Activated T-helper 2 cell treated with anti-CD3 and anti-CD28 coated beads, Interferon-gamma antibody, Interleukin-2, Interleukin-4, amounts not matched to agents 10 μg/mL and 5 μg/mL and 100 μg/mL, durations not matched to agents 14 hours and 24 hours and 36 hours (primary cell): ENCODE measurements at places on chromosomes 7 and 10. TPM values are rescaled to one million over a fixed set of nuclear protein-coding genes. Genes with fewer than 3 reads are reported as not detected.

Gene CALCR
- total RNA-seq, result not detected in 2 replicates

DNA sequence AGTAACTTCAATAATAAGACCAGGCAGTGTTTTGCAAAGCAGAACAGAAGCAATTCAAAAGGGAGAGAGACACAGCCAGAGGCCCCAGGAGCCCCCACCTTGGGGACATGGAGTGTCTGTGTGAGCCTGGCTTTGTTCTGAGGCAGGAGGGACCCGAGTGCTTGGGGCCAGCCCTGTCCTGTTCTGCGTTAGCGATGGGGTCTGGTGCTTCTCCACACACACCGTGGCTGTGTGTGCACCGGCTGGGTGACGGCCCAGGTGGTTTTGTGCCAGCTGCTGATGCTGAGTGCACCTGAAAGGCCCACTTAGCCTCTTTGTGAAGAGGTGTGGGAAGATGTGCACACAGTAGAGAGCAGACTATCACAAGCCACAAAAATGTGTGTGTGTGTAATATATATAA lies 468.9 kb downstream of the DNAJB6 start:
- no peak overlapping the region for H3K4me3 ChIP-seq
- H3K27ac ChIP-seq, result no peak overlapping the region
- no peak for DNase-seq
- no peaks in the 10 kb centered on the region for H3K36me3 ChIP-seq

Gene STEAP1
- 0.46 and 0.50 TPM in 2 replicates for total RNA-seq

Gene TAS2R41
- total RNA-seq, result not detected in 2 replicates

- H3K4me3 ChIP-seq, result no peak overlapping the region
- no peaks in the 10 kb centered on the region for H3K36me3 ChIP-seq
- peaks cover 4% of the 10 kb centered on the region for H3K4me1 ChIP-seq
- no peak overlapping the region for H3K27ac ChIP-seq
These were observed 430.5 kb upstream of the KLF6 start for GRCh38 chr10:4215485-4215884.

DNA sequence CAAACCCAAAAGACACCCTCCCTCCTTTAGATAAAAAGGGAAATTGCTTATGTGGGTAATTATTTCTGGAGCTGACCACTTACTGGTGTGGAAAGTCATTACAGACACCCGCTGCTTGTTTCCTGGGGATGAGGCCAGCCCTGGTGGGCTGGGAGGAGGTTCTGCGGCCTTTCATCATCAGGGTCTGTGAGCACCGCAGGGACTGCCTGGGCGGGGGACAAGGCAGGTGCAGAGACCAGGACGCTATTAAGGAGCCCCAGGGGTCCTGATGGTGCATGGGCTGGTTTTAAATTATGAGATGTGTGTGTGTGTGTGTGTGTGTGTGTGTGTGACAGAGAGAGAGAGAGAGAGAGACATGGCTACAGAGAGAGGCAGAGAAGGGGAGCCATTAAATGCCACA lies 171.2 kb downstream of the DNAJB6 start:
- no peak overlapping the region for H3K4me3 ChIP-seq
- DNase-seq, result no peak
- peaks cover 17% of the 10 kb centered on the region for H3K36me3 ChIP-seq
- H3K4me1 ChIP-seq, result peaks cover 11% of the 10 kb centered on the region
- H3K27me3 ChIP-seq, result peaks cover 36% of the 10 kb centered on the region
- no peak overlapping the region for H3K27ac ChIP-seq

GRCh38 chr10:89466599-89467035 lies 52.2 kb downstream of the IFIT5 start:
- no peak overlapping the region for H3K27ac ChIP-seq
- H3K27me3 ChIP-seq, result peaks cover 14% of the 10 kb centered on the region
- no peak overlapping the region for H3K4me3 ChIP-seq
- DNase-seq, result no peak

GRCh38 chr10:74145133-74145532 lies 5.5 kb downstream of the AP3M1 start:
- no peak for DNase-seq
- H3K4me1 ChIP-seq, result peaks cover 16% of the 10 kb centered on the region
- H3K27ac ChIP-seq, result no peak overlapping the region
- no peaks in the 10 kb centered on the region for H3K27me3 ChIP-seq

GRCh38 chr10:93921338-93921737 lies 27.6 kb downstream of the SLC35G1 start:
- H3K36me3 ChIP-seq, result no peaks in the 10 kb centered on the region
- DNase-seq, result no peak
- H3K4me3 ChIP-seq, result no peak overlapping the region
- H3K4me1 ChIP-seq, result no peaks in the 10 kb centered on the region
- H3K27ac ChIP-seq, result no peak overlapping the region
- H3K27me3 ChIP-seq, result no peaks in the 10 kb centered on the region

GRCh38 chr7:26265065-26265464 lies 26.6 kb upstream of the SNX10 start:
- peaks cover 12% of the 10 kb centered on the region for H3K27me3 ChIP-seq
- DNase-seq, result no peak
- no peaks in the 10 kb centered on the region for H3K36me3 ChIP-seq
- H3K4me3 ChIP-seq, result no peak overlapping the region

DNA sequence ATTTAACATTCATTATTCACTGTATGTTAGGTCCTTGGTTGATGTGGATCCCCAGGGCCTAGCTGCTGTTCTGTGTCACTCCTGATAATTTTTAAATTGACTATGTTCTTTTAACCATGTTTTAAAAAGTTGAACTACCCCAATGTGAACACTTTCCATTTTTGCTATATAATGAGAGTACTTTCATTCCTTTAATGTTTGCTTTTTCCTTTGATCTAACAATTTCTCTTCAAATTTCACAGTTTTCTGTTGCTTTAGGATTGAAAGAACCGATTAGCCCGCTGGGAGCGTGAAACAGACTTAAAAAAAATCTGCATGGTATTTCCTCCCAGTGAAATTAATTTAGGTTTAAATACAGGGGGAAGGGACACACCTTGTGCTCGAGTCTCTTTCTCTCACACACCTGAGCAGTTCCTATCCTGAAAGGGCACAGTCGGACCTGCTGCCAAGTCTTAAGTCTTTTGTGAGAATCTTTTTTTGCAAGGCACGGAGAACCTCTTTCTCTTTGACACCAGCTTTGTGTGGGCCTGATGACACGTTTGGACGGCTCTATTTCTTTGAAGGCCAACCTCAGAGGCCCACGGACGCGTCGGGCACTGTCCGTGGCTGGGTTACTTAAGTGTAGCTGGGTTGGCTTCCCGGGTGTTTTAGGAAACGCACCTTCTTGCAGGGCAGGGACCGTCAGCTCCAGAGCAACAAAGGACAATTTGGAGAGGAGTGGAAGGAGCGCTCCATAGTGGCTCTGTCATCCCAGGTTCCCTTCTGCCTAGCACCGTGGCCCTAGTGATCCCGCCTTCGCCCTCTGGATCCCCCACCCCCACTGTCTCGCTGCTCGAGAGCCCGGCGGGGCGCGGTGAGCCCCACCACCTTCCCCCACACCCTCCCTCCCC lies 1.0 kb upstream of the CHN2 start:
- H3K4me3 ChIP-seq, result peak overlapping the region; percentile 52
- no peak overlapping the region for H3K27ac ChIP-seq
- H3K36me3 ChIP-seq, result no peaks in the 10 kb centered on the region
- peaks cover 63% of the 10 kb centered on the region for H3K27me3 ChIP-seq
- peaks cover 20% of the 10 kb centered on the region for H3K4me1 ChIP-seq
- DNase-seq, result no peak

DNA sequence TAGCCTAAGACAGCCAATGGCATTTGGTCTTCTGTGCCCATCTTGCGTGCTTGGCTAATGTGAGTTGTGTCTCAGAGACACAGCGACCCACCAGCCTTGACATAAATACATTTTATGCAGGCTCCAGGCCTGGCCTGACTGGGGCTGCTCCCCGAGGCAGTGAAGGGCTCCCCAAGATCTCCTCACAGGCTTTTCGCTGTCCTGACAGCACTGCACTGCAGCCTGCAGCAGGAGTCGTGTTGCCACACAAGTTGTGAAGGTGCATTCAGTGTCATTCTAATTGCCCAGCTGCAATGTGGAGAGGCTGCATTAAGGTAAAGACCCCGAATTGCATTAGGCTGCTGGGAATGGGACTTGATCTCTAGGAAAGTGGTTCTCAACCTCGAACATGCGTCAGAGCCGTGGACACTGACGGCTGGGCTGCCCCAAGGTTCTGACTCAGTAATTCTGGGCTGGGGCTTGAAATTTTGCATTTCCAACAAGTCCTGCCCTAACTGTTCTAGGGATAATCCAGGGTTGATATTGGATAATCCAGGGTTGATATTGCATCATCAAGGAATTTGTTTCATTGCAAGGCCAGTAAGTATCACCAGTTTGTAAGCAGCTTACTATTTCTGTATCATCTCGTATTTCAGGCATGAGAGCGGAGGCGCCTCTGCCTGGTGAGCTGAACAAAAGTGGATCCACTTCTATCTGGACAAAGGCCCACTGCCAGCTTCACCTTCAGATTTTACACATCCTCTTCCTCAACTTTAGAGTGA lies 108.7 kb upstream of the INSIG1 start:
- no peaks in the 10 kb centered on the region for H3K27me3 ChIP-seq
- H3K4me1 ChIP-seq, result peaks cover 39% of the 10 kb centered on the region
- no peak for DNase-seq

Gene NMT2
- total RNA-seq, result 34.5 and 37.6 TPM in 2 replicates

- no peaks in the 10 kb centered on the region for H3K36me3 ChIP-seq
- no peak for DNase-seq
- H3K27ac ChIP-seq, result no peak overlapping the region
- peaks cover 37% of the 10 kb centered on the region for H3K27me3 ChIP-seq
- no peaks in the 10 kb centered on the region for H3K4me1 ChIP-seq
These were observed 8.2 kb downstream of the GSAP start for GRCh38 chr7:77407906-77408305.

Gene SGMS1
- 10.7 and 11.3 TPM in 2 replicates for total RNA-seq

DNA sequence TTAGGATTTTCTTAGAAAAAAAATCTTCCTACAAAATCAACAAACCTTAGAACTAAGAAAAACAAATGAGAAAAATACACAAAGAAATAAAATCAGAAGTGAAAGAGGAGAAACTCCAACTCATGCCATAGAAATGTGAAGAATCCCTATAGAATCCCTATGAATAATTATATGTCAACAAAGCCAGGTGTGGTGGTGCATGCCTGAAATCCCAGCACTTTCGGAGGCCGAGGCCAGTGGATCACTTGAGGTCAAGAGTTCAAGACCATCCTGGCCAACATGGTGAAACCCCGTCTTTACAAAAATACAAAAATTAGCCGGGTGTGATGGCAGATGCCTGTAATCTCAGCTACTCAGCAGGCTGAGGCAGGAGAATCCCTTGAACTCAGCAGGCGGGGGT lies 27.1 kb downstream of the ACSM6 start:
- H3K4me1 ChIP-seq, result peaks cover 5% of the 10 kb centered on the region
- peaks cover 5% of the 10 kb centered on the region for H3K27me3 ChIP-seq
- peaks cover 4% of the 10 kb centered on the region for H3K36me3 ChIP-seq
- no peak overlapping the region for H3K27ac ChIP-seq
- no peak for DNase-seq
- no peak overlapping the region for H3K4me3 ChIP-seq

- no peaks in the 10 kb centered on the region for H3K27me3 ChIP-seq
- no peak for DNase-seq
- H3K27ac ChIP-seq, result no peak overlapping the region
- H3K4me3 ChIP-seq, result no peak overlapping the region
- H3K36me3 ChIP-seq, result peaks cover 33% of the 10 kb centered on the region
- H3K4me1 ChIP-seq, result peaks cover 14% of the 10 kb centered on the region
These were observed 6.9 kb downstream of the CHPF2 start for GRCh38 chr7:151238924-151239836.

DNA sequence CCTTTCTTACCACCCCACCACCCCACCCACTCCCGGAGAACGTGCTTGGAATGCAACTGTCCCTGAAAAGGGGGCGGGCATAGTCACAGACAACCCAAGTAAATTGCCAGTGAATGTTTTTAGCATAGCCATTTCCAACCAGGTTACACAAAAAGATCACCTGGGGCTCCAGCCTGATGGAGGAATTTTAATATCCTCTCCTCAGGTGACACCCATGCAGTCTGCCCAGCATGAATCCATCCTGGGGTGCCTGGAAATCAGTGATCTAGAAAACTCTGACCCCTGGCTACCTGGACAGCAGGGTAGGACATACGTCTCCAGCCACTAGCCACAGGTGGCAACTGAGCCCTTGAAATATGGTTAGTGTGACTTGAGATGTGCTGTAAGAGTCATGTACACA lies 61.1 kb downstream of the SORBS1 start:
- peaks cover 11% of the 10 kb centered on the region for H3K27me3 ChIP-seq
- no peaks in the 10 kb centered on the region for H3K4me1 ChIP-seq
- H3K27ac ChIP-seq, result no peak overlapping the region
- no peaks in the 10 kb centered on the region for H3K36me3 ChIP-seq
- H3K4me3 ChIP-seq, result no peak overlapping the region

GRCh38 chr7:131076711-131077181 lies 250.9 kb upstream of the MKLN1 start:
- H3K4me1 ChIP-seq, result peaks cover 22% of the 10 kb centered on the region
- no peaks in the 10 kb centered on the region for H3K27me3 ChIP-seq
- no peak for DNase-seq
- no peak overlapping the region for H3K4me3 ChIP-seq

- H3K27me3 ChIP-seq, result no peaks in the 10 kb centered on the region
- DNase-seq, result no peak
- H3K36me3 ChIP-seq, result no peaks in the 10 kb centered on the region
- peaks cover 39% of the 10 kb centered on the region for H3K4me1 ChIP-seq
- H3K4me3 ChIP-seq, result peak overlapping the region; percentile 49
These were observed 29.0 kb upstream of the PRSS1 start for GRCh38 chr7:142720172-142720773.

DNA sequence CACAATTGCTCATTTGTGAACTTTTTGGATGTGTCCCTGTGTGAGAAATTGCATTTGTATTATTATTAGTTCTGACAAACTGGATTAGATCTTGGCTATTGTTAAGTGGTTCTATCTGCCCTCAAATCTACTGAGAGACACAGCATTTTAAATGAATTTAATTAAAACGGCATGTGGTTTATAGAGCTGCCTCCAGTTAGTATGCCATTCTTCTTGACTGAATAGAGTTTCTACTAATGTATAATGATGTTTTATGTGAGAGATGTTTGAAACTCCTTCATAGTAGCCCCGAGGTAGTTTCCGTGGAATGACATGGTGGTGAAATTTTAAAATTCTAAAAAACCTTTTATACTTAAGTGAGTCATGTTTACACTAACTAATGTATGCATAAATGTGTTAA lies 110.9 kb downstream of the DYNC1I1 start:
- DNase-seq, result no peak
- H3K36me3 ChIP-seq, result no peaks in the 10 kb centered on the region
- H3K27me3 ChIP-seq, result peaks cover 4% of the 10 kb centered on the region
- no peak overlapping the region for H3K27ac ChIP-seq
- H3K4me3 ChIP-seq, result no peak overlapping the region

Gene TAS2R5
- total RNA-seq, result 0.60 and 0.62 TPM in 2 replicates

DNA sequence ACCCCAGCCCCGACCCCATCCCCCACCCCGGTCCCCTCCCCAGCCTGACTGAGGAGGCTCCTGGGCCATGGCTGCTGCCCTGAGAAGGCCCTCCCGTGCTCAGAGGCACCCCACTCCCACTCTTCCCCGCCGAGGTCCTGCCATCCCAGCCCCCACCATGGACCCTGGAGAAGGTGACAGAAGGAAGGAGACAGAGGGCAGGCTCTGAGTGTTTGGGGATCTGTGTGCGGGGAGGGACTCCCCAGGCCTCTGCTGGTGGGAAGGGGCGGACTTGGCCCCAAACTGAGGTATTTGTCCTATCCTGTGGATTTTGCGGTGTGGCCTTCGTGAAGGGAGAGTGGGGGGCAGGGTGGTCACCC lies 53.4 kb downstream of the PWWP2B start:
- no peak overlapping the region for H3K27ac ChIP-seq
- no peaks in the 10 kb centered on the region for H3K27me3 ChIP-seq
- DNase-seq, result no peak
- no peaks in the 10 kb centered on the region for H3K36me3 ChIP-seq
- H3K4me1 ChIP-seq, result peaks cover 12% of the 10 kb centered on the region
- H3K4me3 ChIP-seq, result no peak overlapping the region
